ENCODE measurements at places on chromosomes 11 and 22.

DNA sequence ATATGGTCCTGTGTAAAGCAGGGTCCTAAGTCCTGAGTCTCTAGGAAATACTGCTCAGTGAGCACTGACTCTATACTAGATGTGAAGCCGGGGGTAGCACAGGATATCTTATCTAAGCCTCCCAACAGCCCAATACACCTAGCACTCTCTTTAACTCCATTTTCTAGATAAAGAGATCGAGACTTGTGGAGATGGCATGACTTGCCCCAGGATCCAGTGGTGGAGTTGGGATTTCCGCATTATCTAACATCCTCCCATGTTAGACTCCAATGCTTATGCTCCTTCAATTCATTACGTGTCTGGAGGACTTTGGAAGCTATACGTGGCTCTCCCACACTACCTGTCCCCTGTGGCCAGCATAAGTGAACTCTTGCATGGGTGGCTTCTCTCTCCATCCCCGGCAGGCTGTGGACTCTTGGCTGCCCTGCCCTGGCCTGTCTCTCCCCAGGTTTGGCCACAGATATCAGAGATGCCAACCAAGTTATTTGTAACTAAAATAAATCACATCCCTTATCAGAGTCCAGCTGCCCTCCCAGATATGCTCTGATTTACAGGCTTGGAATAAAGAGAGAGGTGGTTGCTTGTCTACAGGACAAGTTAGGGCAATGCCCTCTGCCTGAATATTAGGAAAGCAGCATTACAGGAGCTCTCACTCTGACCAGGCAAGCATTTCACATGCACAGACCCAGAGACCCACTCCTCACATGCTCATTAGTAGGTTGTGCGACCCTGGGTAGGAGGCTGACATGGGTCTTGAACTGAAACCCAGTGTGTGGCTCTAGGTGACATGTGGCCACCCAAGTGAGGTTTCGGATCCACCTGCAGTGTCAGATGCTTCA lies 4.5 kb downstream of the CD44 start:
- DNase-seq: no peak

GRCh38 chr22:44187652-44188230 lies 7.0 kb downstream of the PARVG start:
- no peak for DNase-seq

GRCh38 chr11:74470526-74470925 lies 3.2 kb upstream of the KCNE3 start:
- no peak for DNase-seq

GRCh38 chr22:35134637-35135036 lies 68.7 kb downstream of the ISX start:
- no peak for DNase-seq

DNA sequence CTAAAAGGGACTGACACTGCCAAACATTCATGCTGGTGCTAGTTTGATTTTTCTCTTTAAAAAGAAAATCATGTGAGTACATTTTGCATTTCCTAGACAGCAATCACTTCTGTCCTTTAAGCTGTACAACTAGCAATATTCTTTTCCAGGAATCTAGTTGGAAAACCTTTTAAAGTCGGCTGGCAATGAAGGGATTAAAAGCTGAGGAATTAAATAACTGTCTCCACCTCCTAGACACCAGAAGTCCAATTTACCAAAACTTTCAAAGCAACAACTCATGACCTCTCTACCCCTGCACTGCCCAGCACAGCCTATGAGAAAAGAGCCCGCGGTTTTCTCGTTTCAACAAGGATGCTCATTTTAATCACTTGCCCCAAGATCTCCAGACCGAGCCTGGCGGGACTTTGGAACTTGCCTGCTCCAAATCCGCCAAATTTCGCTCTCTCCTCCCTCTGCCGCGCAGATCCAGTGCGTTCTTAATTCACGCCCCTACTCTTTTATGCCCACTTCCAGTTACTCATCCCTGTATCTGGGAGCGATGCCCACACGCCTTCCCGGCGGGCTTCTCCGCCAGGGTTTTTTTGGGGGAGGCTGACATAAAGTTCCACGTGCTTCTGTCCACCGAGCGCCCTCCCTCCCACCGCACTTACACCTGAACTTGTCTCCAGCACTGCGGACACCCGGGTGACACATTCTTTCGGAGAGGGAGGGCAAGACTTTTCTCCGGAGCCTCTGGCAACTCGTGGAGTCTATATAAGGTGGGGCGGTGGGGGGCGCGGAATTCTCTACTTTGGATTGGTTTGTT lies 2.5 kb downstream of the MPPED2 start:
- DNase-seq: no peak

DNA sequence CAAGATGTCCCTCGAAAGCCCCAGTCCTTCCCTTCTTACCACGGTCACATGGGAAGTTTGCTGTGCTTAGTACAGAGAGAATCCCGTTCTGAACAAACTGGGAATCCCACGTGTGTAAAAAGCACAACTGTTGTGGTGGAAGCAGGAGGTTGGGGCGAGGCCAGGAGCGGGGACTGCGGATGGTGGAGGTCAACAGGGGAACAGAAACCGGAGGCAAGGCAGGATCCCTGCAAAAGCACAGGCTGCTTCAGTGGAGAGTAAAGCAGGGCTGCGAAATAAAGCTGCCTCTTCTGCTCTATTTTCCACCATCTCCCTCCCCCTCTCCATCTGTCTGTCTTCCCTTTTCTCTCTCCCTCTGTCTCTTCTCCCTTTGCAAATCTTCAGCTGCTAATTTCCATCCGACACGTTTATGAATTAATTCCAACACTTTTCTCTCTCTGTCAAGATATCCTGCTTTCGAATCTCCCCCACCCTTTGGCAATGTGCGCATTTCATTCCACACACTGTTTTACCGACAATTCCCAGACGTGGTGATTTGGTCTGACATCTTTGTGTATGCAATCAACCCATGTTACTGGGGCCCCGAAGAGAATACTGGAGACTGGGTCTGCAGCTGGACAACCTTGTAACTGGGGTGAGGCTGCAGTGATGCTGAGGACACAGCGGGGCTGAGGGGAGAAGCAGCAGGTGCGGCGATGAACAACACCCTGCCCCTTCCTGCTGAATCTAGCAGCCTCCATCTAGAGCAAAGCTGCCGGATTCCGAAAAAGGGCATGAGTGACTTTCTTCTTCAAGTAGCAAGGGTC lies 571.8 kb downstream of the OPCML start:
- no peak for DNase-seq

DNA sequence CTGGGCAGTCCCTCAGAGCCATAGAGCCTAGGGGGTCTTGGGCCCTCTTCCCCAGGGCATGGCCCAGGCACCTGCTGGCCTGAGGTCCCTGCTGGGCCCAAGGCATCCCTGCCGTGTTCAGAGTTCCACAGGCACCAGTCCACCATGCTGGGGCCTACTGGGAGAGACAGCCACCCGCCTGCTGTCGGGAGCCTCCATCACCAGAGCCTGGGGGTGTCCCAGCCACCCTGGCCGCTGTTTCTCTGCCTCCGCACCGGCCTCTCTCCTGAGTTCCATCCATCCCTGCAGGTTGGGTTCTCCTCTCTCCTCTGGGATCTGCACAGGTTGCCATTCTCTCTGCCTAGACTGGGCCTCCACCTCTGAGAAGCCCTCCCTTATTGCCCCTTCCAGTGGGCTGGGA lies 68.6 kb downstream of the KCNQ1 start:
- DNase-seq: no peak

GRCh38 chr11:67002921-67003411 lies 20.0 kb upstream of the SYT12 start:
- DNase-seq: no peak

GRCh38 chr22:29298641-29299040 lies 7.8 kb upstream of the GAS2L1 start:
- DNase-seq: no peak

GRCh38 chr22:24066865-24067264 lies 55.8 kb downstream of the CABIN1 start:
- DNase-seq: no peak

DNA sequence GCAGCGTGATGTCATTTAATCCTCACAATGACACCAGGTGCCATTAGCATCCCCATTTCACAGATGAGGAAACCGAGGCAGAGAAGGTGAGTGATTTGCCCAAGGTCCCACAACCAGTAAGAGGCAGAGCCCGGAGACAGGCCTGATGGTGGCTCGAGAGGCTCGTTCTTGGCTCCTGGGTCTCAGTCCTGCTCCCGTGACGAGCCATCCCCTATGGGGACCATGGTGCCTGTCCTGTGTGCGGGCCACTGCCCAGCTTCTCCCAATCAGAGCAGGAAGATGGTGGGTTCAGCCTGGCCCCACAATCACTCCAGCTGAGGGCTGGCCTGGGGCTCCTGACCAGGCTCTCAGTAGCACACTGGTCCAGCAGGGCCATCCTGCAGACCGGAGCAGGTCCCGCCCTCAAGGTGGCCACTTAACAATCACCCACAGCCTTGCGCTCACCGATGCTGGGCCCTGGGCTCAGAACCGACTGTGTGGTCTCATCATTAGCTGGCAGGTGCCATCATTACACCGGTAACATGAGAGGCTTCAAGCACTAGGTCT lies 3.6 kb downstream of the ALDH3B1 start:
- no peak for DNase-seq

DNA sequence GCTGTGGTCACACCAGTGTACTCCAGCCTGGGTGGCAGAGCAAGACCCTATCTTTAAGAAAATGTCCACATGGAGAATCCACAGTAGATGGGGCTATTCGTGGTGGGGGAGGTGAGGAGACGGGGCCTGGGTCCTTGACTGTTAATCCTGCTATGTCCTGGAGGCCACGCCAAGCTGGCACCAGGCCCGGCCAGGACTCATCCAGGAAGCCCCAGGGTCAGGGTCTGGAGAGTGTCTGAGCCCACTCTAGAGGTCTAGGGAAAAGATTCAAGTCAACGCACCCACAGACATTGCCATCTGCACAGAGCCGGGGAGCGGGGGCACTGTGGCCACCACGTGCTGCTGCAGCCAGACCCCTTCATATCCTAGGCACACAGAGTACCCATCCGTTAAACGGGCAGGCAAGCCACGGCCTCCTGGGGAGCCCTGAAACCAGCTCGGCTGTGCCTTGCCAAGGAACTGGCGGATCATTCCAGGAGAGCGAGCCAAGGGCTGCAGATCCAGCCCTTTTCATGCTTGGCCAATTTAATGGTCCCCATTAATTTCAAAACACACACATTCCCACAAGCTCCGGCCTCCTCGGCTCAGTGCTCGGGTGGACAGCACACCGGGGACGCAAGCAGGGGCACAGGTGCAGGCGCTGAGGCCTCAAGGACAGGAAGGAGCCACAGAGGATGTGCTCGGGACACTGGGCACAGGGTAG lies 24.7 kb downstream of the MACROD1 start:
- no peak for DNase-seq

GRCh38 chr11:96781082-96781481 lies 391.3 kb downstream of the JRKL start:
- no peak for DNase-seq

DNA sequence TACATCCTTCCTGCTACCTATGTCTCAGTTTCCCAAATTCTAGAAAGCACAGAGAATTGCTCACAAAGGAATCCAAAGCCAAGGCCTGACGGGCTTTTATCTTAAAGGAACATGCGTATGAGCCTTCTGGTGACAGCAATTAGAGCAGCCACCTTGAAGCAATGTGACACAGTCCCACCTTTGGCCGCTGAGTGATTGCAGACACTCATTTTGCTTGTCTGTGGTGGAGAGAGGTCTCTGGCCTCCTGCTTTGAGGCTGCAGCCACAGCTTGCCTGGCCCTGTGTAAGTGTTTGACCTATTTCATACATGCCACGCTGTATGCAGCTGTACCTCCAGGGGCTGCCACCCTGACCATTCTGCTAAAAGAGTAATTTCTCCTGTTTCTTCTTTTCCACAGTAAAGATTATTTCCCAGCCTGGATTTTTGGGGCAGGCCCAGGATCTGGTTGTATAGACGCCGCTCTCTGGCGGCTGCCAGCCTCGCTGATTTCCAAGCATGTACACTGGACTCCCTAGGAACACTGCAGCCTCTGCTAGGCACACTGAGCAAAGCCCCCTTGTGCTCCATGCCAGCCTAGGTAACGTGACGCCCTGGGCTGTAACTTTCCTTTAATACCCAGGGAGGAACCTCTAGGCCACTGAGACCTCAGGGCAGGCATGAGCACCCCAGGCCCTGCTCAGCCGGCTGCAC lies 1.1 kb upstream of the TMA7B start:
- DNase-seq: no peak

DNA sequence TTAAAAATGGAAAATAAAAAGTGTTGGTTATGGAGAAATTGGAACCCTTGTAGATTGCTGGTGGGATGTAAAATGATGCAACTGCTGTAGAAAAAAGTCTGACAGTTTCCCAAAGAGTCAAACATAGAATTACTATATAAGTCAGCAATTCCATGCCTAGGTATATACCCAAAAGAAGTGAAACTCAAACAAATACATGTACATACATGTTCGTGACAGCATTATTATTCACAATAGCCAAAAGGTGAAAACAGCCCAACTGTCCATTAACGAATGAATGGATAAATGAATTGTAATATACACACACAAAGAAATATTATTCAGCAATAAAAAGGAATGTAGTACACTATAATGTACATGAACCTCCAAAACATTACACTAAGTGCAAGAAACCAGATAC lies 116.0 kb downstream of the TTC28 start:
- DNase-seq: no peak

DNA sequence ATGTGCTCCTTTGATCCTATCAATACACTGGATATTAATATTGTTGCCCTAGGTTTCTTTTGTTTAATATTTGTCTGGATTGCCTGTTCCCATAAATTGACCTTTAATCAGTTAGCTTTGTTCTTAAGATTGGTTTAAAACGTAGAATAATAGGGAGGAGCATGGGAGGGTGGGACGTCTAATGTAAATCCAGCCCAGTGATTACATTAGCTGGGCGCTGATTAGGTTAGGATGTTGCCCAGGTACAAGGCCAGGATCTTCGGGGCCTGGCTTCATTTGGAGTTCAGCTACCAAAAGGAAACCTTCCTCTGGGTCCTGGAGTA lies at the start of gene SRSF8:
Gene SRSF8, plus strand, starts transcription at position 204 of the 323 bp plus-strand sequence. CDS start 308 bp downstream, outside the sequence.
- no peak for DNase-seq

DNA sequence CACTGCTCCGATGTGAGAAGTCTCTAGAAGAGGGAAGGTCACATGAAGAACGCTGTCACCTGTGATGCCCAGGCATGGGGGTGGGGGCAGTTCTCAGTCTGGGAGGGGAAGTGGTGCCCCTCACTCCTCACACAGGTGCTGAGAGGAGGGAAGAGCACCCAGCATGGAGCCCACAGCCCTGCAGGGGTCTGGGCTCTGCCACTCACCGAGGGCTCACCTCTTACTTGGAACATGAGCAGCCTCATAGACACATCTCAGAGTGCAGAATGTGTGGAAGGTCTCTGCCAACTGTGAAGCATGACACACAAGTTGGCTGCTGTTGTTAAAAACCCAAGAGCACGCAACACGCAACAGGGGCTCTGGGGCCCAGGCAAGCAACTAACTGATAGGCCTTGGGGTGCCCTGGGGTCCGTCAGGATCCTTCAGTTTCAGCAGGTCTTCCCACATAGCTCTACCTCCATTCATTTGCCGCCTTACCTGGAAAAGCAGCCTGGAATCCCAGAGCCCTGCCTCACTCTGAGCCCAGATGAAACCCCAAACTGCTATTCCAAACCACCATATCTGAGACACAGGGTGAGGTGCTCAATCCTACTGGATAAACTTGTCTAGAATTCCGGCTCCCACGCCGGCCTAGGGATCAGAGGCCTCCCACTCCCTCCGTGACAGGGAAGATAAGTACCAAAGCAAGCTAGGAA lies 17.5 kb upstream of the TMPRSS4 start:
- DNase-seq: no peak
